ENCODE measurements at places on chromosomes 12 and 14. TPM values are rescaled to one million over a fixed set of nuclear protein-coding genes. Genes with fewer than 3 reads are reported as not detected.

Gene MAP1LC3B2
- 0.82 TPM for total RNA-seq

Gene TGFB3
- 5.5 TPM for total RNA-seq

Gene BMP4
- 1.3 TPM for total RNA-seq

Gene ADAMTS20
- 2.0 TPM for total RNA-seq

Gene RHOJ
- total RNA-seq = 34.6 TPM

Gene GLIPR1
- total RNA-seq = 0.36 TPM

Gene RASSF9
- not detected for total RNA-seq

Gene MUCL1
- total RNA-seq = not detected

Gene NTS
- 0.40 TPM for total RNA-seq

Gene SP7
- total RNA-seq = not detected

Gene SDR9C7
- not detected for total RNA-seq

Gene ADCY6
- total RNA-seq = 79.5 TPM

Gene CLEC2A
- total RNA-seq = not detected

Gene ZNF140
- total RNA-seq = 19.6 TPM

Gene ESRRB
- 0.77 TPM for total RNA-seq

Gene HAL
- total RNA-seq = 0.65 TPM

Gene MRPS35
- 36.7 TPM for total RNA-seq

Gene CCDC197
- total RNA-seq = not detected
